ENCODE measurements at places on chromosomes 1 and 21.

DNA sequence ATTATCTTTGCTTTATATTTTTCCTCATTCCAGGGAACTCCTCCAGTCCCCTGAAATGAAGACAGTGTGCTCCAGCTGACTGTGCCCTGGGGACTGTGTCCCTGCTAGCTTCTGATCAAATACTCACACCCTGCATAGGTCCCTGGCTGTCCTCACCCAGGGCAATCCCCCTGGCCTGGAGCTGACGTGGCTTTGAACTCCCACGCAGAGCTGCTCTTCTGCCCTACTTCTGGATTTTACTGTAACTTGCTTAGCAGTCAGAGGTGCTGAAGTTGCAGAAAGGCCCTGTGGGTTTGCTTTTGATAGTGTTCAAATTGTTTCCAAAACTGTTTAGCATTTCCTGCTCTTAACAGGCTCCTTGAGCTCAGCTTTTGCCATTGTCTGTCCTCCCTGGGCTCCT is 186.5 kb downstream of the FASLG start:
- no peak for DNase-seq

- DNase-seq = no peak
Measured at GRCh38 chr1:86714159-86714558, 9.8 kb downstream of the SH3GLB1 start.

- DNase-seq = no peak
Measured at GRCh38 chr1:184950227-184950626, 24.1 kb downstream of the NIBAN1 start.

- DNase-seq = no peak
Measured at GRCh38 chr1:207658408-207658807, 13.5 kb downstream of the CR1L start.

- DNase-seq = no peak
Measured at GRCh38 chr1:227033880-227034279, 93.8 kb downstream of the COQ8A start.

DNA sequence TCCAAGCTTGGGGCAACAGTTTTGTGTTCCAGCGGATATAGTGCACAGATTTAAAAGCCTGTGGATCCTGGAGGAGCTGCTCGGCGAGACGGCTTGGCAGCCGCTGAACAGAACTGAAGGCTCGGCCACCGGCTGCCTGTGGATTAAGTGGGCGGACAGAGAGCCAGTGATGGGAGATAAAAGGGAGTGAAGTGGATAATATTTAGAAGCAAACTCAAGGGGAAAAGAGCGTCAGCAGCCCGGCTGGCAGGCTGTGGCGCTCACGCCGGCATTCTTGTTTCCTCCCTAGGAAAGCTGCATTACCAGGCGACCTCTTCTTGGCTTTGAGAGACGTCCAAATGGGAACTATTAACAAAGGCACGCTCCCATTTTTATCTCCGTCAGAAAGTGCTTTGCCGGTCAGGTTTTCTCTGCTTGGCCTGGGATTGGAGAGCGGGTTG is 10.4 kb downstream of the TRABD2B start:
- DNase-seq = no peak

DNA sequence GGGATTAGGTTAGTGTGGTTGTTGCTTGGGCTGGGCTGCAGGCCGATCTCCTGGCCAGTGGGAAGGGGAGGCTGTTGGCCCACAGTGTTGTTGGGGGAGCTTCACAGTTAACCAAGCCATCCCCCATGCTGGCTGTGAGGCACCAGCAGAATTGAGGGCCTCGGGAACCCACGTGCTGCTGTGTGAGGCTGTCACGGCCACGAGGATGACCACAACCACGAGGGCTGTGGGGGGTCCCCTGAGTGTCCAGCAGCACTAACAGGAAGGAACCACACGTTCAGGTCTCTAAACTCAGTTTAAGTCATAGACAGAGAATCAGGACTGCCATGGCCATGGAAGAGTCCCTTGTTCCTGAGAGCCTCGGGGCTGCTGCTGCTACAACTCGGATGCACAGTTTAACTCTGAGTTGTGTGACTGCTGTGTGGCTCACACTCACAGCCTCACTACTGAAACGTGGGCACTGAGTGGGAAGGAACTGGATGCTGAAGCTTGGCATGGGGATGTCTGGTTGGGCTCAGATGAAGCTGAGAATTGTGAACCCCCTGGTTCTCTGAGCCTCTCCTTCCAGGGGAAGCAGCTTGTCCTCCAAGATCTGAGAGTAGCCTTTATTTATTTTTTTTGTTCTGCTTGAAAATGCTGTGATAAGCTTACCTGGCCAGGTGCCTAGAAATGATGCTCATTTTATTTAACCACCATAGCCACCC is 4.8 kb upstream of the MMEL1 start:
- DNase-seq = no peak

GRCh38 chr1:21451981-21452411 is 12.1 kb downstream of the NBPF3 start:
- DNase-seq = no peak

GRCh38 chr1:216903382-216903740 is 180.1 kb upstream of the ESRRG start:
- no peak for DNase-seq
